ENCODE measurements at places on chromosomes 5 and 9. TPM values are rescaled to one million over a fixed set of nuclear protein-coding genes. Genes with fewer than 3 reads are reported as not detected.

DNA sequence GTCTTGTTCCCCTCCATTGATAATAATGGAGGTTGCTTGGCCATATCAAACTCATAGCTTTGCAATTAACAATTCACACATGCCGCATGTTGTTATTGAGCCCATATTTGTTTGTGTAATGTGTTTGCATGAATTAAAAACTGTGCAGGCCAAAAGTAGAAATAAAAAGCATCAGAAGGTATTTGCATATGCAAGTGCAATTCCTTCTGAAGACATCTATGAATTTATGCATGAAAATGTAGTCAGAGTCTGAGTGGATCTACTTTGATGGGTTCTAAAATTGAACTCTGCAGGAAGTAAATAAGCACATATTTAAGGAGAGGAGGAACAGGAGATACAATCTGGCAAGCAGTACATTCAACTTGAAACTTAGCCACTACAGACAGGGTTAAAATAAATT, 1004.6 kb upstream of the WWC1 start:
- H3K36me3 ChIP-seq = no peaks in the 10 kb centered on the region
- H3K27me3 ChIP-seq = no peaks in the 10 kb centered on the region
- peaks cover 4% of the 10 kb centered on the region for H3K4me1 ChIP-seq
- H3K4me3 ChIP-seq = no peak overlapping the region

FRRS1L gene
- 8.3 TPM for total RNA-seq

DNA sequence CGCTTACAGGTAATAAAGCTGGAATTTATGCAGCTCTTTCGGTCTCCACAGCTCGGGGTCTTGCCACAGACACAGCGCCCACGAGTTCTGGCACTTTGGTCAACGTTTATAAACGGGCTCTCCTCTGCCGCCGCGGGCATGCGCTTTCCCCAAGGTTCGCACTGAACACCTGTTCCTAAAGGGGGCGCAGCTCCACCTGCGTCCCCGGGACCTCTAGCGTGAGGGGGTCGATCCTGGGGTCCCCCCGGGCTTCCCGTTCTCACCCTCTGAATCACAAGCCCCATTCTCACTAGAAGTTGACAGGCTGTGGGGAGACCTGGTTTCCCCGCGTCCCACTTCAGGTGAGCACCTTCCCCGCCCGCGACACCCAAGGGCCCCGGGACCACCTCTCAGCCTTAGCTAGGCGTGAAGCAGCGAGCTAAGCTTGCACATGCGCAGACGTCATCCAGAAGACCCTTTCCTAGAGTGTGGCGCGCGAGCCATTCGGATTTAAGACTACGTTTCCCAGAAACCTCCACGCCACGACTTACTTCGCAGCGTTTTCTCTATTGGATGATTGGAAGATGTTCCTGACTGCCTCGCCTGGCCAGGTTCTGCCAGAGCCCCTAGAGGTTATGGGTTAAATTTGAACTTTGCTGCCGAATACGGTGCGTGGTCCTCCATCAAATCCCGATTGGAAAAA, 21.3 kb upstream of the ZNF782 start:
- DNase-seq = no peak
- no peaks in the 10 kb centered on the region for H3K36me3 ChIP-seq
- H3K4me1 ChIP-seq = no peaks in the 10 kb centered on the region
- H3K4me3 ChIP-seq = peak overlapping the region; percentile 19

DNA sequence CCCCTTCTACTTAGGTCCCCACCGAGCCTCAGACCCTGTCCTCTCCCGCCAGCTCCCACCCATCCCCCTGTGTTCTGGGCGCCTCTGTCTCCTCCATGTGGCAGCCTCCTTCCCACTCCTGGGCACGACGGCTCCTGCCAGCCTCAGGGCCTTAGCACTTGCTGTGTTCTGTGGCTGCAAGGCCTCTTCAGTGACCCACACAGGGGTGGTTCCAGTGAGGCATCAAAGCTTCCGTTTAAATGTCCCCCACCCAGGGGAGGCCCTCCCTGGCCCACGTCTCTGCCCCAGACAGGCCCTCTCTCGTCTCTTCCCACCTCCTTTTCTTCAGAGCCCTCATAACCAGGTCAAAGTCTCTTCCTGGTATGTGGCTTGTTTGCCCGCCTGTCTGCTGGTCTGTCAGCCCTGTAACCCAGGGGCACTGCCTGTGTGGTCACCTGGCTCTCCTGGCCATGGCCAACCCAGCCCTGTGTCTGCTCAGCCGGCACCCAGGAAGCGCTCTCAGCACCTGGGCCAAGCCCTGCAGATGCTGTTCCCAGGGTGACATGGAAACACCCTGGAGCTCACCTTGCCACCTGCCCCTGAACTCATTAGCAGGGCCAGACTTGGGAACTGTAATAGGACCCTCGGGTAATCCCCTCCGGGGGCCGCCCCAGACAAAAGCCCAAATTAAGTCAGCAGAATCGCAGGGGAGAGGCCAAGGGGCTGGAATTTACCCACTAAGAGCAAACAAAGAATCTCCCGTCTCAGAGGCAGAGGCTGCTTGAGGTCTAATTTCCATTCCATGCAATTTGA, 33.7 kb downstream of the LHX3 start:
- no peak overlapping the region for H3K4me3 ChIP-seq
- no peak for DNase-seq
- no peaks in the 10 kb centered on the region for H3K36me3 ChIP-seq

Data from ovary (tissue), 10 donors.